ENCODE measurements at places on chromosomes 3 and 15. TPM values are rescaled to one million over a fixed set of nuclear protein-coding genes. Genes with fewer than 3 reads are reported as not detected.
A peak's percentile ranks its signal among the peaks of the same experiment; 100 is the strongest.

SNX22 gene
- 4.6 TPM for total RNA-seq

SMCO1 gene
- total RNA-seq: not detected

FOXB1 gene
- not detected for total RNA-seq

ZNF620 gene
- 18.6 TPM for total RNA-seq

COL8A1 gene
- 0.25 TPM for total RNA-seq

CAPN7 gene
- total RNA-seq: 30.2 TPM

DNA sequence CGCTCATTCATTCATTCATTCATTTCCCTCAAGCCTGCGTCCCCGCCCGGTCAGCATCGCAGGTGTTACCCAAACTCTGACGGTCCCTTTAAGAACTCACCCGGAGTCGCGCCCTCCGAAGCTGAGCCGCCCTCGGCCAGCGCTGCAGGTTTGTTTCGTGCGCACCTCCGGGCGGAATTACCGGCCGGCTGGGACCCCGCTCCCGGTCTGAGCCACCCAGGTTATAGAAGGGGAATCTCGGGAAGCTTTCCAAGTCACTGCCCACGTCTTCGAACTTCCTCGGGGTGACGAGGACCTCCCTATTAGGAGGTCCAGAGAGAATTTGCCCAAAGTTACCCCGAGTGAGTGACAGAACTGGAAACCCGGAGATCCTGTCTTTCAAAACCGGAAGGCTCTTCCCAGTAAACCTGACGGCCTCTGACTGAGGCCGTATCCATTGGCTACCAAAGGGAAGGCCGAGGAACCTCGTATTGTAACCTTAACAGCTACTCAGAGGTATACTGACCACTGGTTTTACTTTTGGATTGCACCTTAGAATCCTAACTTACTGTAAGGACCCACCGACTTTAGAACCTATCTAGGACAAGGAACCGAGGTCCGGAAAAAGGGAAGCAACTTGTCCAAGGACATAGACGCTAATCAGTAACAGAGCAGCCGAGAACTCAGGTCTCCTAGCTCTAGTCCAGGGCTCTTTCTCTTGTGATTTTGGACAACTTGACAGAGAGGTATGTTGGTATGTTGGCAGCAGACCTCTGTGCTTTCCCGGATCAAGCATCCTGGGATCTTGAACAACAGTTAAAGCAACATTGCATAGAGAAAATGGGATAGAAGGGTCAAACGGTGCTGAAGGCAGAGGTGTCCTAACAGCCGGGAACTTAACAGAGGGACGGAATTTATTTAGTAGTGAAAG, 788 bp upstream of the DLG1 start:
- peak; percentile 32 for DNase-seq
- no peaks in the 10 kb centered on the region for H3K36me3 ChIP-seq
- no peak overlapping the region for H3K27ac ChIP-seq

GRCh38 chr15:41904541-41905005, 10.7 kb upstream of the SPTBN5 start:
- DNase-seq: peak; percentile 82
- H3K27ac ChIP-seq: peak overlapping the region; percentile 12
- peaks cover 15% of the 10 kb centered on the region for H3K4me1 ChIP-seq
- peaks cover 2% of the 10 kb centered on the region for H3K27me3 ChIP-seq

DNA sequence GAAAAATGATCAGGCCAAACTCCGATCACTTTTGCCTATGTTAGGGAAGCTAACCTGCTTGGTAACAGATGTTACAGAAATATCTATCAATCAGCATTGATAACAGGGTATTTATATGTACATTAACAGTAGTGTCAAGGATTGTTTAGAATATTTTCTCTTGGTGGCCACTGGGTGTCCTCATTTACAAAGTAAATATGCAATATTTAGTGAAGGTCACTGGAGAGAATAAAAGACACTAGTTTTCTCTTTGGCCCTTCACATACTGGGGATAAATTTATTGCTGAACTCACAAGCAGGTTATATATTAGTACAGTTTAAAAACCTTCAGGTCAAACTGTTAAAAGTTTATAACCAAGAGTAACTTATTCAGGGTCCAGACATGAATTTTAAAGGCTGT, 69.0 kb downstream of the TIGIT start:
- H3K4me3 ChIP-seq: no peak overlapping the region
- no peaks in the 10 kb centered on the region for H3K4me1 ChIP-seq
- H3K27me3 ChIP-seq: peaks cover 1% of the 10 kb centered on the region
- no peak overlapping the region for H3K27ac ChIP-seq

GRCh38 chr3:128984596-128984995, 9.3 kb downstream of the CFAP92 start:
- H3K4me3 ChIP-seq: no peak overlapping the region
- no peaks in the 10 kb centered on the region for H3K36me3 ChIP-seq
- no peak overlapping the region for H3K27ac ChIP-seq
- H3K4me1 ChIP-seq: peaks cover 7% of the 10 kb centered on the region
- DNase-seq: no peak

GRCh38 chr3:120683213-120683612, 1.2 kb upstream of the HGD start:
- peak; percentile 26 for DNase-seq
- H3K27ac ChIP-seq: peak overlapping the region; percentile 15
- no peak overlapping the region for H3K4me3 ChIP-seq

GRCh38 chr3:58044691-58045483, 36.7 kb downstream of the FLNB start:
- H3K27ac ChIP-seq: no peak overlapping the region
- no peaks in the 10 kb centered on the region for H3K36me3 ChIP-seq
- H3K4me3 ChIP-seq: no peak overlapping the region

DNA sequence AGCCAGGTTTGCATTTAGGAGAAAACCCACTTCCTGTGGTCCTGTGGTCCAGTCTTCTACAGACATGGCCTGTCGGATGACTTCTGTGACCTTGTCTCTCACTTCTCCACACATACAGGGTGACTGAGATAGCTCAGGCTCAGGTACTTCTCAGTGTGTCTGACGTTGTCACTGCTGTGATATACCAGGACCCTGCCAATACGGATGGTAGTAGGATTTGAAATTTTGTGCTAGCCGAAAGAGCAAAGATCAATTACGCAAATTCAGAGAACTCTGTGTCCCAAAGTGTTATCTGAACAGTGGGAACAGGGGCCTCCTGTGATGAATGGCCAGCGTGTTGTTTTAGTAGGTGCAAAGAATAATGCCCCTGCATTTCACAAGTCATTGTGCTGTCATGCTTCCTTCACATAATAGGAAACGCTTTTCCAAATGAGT, 128.9 kb downstream of the MCTP2 start:
- H3K36me3 ChIP-seq: no peaks in the 10 kb centered on the region
- peaks cover 22% of the 10 kb centered on the region for H3K4me1 ChIP-seq
- no peaks in the 10 kb centered on the region for H3K27me3 ChIP-seq
- DNase-seq: no peak
- H3K4me3 ChIP-seq: no peak overlapping the region

DNA sequence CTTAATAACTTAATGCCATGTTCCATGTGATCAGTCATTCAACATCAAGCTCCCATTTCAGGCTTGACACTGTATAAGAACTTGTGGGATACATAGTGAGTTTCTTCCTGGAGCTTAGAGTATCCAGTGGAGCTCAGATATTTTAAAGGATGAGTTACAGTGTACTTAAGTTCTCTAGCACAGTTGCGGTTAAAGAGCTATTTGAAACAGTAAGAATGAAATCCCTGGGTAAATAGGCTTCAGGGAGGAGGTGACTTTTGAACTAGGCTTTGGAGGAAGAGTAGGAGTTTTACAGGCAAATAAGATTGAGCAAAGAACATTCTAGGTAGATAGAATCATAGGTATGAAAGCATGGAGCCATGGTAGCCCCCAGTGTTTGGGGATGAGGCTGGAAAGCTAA, 3.8 kb downstream of the ZNF592 start:
- H3K27me3 ChIP-seq: peaks cover 13% of the 10 kb centered on the region
- no peaks in the 10 kb centered on the region for H3K36me3 ChIP-seq
- DNase-seq: no peak
- H3K4me3 ChIP-seq: peak overlapping the region; percentile 75
- H3K4me1 ChIP-seq: peaks cover 43% of the 10 kb centered on the region

DNA sequence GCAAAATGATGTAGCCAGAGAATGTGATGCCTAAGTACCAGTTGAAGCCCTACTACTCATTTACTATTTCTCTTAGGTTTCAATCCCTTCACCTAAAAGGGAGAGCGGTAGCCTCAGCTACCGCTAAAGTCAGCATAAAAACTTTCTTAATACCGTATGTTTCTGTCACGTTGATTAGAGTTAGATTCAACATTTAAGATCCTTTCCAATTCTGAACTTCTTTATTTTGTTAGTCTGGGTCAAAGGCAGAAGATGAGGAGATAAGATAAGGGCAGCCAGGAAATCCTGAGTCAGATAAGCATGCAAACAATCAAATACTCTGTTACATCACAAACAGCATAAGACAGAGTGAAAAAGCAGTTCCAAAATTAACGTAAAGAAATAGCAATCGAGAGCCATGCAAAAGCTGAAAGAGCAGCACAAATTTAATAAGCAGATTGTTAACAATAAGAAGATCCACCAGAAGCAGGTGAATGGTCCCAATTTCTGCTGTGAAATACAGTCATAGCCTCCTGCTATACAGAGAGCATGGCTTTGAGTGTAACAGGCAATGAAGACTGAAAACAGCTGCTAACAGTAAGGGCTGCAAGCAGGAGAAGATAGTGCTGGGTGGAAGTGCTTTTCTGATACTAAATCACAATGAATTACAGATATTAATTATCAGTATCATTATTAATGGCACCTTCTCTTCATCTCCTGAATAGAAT, 3.0 kb downstream of the TMEM207 start:
- no peaks in the 10 kb centered on the region for H3K36me3 ChIP-seq
- no peaks in the 10 kb centered on the region for H3K4me1 ChIP-seq
- no peaks in the 10 kb centered on the region for H3K27me3 ChIP-seq
- H3K4me3 ChIP-seq: no peak overlapping the region

DNA sequence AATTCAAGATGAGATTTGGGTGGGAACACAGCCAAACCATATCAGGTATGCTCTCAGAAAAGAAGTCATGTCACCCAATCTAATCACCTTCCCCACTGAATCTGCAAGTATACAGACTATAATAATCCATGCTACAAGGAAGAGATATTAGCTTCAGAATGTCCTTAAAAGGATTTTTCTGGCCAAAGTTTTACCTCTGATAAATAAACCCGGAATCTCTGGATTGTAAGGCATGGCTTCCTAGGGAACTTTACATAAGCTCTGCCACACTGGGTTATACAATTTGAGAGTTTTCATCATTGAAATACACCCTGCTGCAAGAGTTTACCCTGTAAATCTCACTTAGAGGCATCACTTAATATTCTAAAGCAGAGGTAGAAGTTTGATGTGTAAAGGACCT, 330.5 kb upstream of the KCNMB2 start:
- H3K27ac ChIP-seq: no peak overlapping the region
- H3K4me1 ChIP-seq: peaks cover 11% of the 10 kb centered on the region
- no peaks in the 10 kb centered on the region for H3K36me3 ChIP-seq
- no peak overlapping the region for H3K4me3 ChIP-seq
- DNase-seq: no peak

DNA sequence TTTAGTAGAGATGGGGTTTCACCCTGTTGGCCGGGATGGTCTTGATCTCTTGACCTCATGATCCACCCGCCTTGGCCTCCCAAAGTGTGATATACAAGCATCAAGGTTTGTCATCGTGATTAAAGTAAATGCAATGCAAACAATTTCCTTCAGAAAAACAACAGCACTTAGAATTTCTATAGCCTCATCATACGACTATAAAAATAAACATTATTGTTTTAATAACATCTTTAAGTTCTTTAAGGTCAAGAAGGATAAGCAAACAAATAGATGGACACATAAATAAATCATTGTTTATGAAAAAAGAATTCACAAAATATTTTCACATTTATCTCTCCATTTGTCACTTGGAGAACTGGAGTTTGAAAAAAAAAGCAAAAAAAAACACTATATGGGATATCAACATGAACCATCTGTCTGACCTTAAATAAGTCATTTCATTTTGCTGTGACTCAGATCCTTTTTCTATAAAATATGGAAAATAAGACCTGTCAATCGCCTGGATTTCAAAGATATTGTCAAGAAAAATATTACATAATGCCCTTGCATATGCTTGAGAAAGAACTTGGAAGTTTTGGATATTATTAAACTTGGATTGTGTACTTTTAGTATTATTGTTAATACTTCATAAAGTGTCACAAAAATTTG, 642.0 kb upstream of the KCNMB2 start:
- DNase-seq: no peak
- peaks cover 22% of the 10 kb centered on the region for H3K36me3 ChIP-seq
- no peaks in the 10 kb centered on the region for H3K4me1 ChIP-seq
- H3K4me3 ChIP-seq: no peak overlapping the region
- no peaks in the 10 kb centered on the region for H3K27me3 ChIP-seq
- no peak overlapping the region for H3K27ac ChIP-seq

- DNase-seq: no peak
- H3K36me3 ChIP-seq: no peaks in the 10 kb centered on the region
- peaks cover 7% of the 10 kb centered on the region for H3K4me1 ChIP-seq
- no peak overlapping the region for H3K27ac ChIP-seq
- H3K27me3 ChIP-seq: peaks cover 2% of the 10 kb centered on the region
- H3K4me3 ChIP-seq: no peak overlapping the region
Measured at GRCh38 chr3:197168606-197169005, 129.8 kb downstream of the DLG1 start.

Measured in glutamatergic neuron (in vitro differentiated cells).